Stimulated activated memory B cell treated with anti-CD40 and anti-IgM and Interleukin-4, amounts not matched to agents 10 μg/mL and 1 μg/mL and 100 μg/mL, for 72 hours (primary cell): ENCODE measurements at places on chromosomes 7 and 10.

- H3K4me3 ChIP-seq: no peak overlapping the region
- no peaks in the 10 kb centered on the region for H3K4me1 ChIP-seq
- no peaks in the 10 kb centered on the region for H3K27me3 ChIP-seq
- H3K36me3 ChIP-seq: no peaks in the 10 kb centered on the region
- ATAC-seq: no peak
Observed at GRCh38 chr7:137235434-137235833, 108.1 kb downstream of the PTN start.

- no peaks in the 10 kb centered on the region for H3K36me3 ChIP-seq
- no peak for ATAC-seq
- H3K27ac ChIP-seq: no peak overlapping the region
- no peaks in the 10 kb centered on the region for H3K27me3 ChIP-seq
Observed at GRCh38 chr10:21057989-21058388, 160.9 kb upstream of the NEBL start.

DNA sequence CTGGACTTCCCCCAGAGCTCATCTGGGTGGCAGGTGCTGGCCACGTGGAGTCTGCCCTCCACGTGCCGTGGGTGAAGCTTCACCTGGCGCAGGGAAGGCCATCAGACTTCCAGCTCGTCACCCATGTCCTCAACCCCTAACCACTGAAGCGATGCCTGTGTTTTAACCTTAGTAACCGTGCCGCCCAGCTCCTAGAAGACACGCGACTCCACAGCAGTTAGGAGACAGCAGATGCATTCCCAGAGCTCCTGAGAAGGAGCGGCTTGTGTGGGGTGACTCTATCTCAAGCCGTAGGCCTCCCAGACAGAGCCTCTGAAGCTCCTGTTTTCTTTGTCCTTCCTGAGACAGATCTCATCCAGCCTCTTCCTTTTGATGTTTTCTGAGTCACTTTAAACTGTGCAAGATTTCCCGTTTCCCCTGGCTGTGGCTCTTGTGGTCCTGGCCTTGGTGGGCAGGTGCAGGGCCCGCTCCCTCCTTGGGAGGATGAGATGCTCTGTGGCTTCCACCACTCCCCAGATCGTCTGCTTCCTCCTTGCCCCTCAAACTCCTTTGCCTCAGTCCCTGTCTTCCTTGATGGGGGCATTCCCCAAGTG is 41.4 kb upstream of the AP5Z1 start:
- peaks cover 31% of the 10 kb centered on the region for H3K36me3 ChIP-seq
- no peak overlapping the region for H3K4me3 ChIP-seq
- H3K27ac ChIP-seq: peak overlapping the region; percentile 17
- no peak for ATAC-seq

DNA sequence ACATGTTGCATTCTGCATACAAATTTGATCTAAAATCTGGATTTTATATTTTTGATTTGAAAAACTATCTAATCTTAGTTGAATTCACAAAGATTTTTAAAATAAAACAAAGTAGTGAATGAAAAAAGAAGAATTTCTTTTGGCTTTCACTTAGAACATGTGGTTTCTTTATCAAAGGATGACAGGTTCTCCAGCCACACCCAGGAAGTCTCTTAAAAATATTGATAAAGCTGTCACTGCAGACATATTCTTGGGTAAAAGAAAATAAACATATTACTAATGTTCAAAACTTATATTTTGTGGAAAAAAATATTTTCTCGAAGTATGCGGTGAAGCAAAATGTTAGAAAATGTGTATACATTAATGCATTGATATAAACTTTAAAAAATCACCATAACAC is 44.3 kb downstream of the ARL4A start:
- ATAC-seq: no peak
- no peak overlapping the region for H3K4me3 ChIP-seq
- no peaks in the 10 kb centered on the region for H3K27me3 ChIP-seq
- peaks cover 6% of the 10 kb centered on the region for H3K4me1 ChIP-seq
- H3K36me3 ChIP-seq: no peaks in the 10 kb centered on the region

DNA sequence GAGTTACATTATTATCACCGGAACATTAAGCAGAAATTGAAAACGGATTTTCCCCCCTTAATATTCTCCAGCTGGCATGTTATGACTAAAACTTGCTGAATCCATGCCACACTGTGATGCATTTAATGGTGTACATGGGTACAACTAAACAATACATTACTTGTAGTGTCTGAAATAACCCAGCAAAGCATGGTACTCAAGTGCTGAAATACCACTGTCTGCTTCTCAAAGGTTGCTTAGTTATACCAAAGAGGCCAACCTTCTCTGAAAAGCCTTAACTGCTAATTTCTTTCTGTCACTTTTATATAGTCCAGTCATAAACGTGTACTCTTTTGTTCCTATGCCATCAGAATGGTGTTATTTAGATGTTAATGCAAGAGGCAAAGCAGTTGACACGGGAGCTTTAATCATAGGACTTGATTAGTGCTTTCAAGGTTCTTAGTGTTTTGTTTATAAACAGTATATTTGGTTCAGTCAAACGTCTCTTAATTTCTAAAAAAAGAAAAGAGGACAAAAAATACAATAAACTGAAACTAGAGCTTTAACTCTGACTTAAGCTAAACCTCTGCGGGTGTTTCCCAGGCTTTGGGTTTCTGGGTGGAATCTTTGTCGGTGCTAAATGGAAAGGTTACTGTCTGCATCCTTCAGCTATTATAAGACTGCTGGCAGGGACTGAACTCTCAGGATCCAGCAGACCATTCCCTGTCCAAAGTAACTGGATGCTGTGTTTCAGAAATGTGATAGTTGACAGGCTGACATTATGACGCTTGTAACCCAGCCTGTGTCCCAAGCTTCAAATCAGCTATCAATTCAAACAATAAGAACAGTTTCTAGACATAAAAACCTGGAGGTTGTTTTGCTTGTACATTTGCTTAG is 202.6 kb downstream of the PPP1R3A start:
- no peaks in the 10 kb centered on the region for H3K36me3 ChIP-seq
- ATAC-seq: no peak
- H3K27me3 ChIP-seq: no peaks in the 10 kb centered on the region
- H3K27ac ChIP-seq: no peak overlapping the region
- H3K4me3 ChIP-seq: no peak overlapping the region

DNA sequence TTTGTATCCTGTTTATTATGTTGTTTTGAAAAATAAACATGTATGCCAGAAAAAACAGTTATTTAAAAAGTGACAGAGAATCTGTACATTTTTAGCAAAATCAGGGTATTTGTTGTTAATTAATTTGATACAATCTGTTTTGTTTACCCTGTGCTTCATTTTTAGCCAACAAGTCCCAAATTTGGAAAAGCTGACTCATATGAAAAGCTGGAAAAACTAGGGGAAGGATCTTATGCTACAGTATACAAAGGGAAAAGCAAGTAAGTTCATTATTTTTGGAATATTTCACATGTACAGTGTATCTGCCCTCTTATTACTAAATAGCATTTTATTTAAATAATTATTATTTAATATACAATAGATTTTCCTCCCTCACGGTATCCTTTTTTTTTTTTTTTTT is 151.4 kb downstream of the CDK14 start:
- no peak overlapping the region for H3K4me3 ChIP-seq
- no peaks in the 10 kb centered on the region for H3K27me3 ChIP-seq
- no peak for ATAC-seq

GRCh38 chr10:85645926-85646711 is 720.5 kb downstream of the GRID1 start:
- H3K4me3 ChIP-seq: no peak overlapping the region
- H3K36me3 ChIP-seq: no peaks in the 10 kb centered on the region

GRCh38 chr10:24465891-24466818 is 257.2 kb downstream of the KIAA1217 start:
- H3K4me1 ChIP-seq: peaks cover 22% of the 10 kb centered on the region
- no peaks in the 10 kb centered on the region for H3K36me3 ChIP-seq
- ATAC-seq: peak; percentile 61
- peaks cover 7% of the 10 kb centered on the region for H3K27me3 ChIP-seq

GRCh38 chr10:17668435-17669184 is 24.7 kb downstream of the STAM start:
- peak overlapping the region; percentile 82 for H3K4me3 ChIP-seq
- no peaks in the 10 kb centered on the region for H3K27me3 ChIP-seq
- no peak for ATAC-seq

DNA sequence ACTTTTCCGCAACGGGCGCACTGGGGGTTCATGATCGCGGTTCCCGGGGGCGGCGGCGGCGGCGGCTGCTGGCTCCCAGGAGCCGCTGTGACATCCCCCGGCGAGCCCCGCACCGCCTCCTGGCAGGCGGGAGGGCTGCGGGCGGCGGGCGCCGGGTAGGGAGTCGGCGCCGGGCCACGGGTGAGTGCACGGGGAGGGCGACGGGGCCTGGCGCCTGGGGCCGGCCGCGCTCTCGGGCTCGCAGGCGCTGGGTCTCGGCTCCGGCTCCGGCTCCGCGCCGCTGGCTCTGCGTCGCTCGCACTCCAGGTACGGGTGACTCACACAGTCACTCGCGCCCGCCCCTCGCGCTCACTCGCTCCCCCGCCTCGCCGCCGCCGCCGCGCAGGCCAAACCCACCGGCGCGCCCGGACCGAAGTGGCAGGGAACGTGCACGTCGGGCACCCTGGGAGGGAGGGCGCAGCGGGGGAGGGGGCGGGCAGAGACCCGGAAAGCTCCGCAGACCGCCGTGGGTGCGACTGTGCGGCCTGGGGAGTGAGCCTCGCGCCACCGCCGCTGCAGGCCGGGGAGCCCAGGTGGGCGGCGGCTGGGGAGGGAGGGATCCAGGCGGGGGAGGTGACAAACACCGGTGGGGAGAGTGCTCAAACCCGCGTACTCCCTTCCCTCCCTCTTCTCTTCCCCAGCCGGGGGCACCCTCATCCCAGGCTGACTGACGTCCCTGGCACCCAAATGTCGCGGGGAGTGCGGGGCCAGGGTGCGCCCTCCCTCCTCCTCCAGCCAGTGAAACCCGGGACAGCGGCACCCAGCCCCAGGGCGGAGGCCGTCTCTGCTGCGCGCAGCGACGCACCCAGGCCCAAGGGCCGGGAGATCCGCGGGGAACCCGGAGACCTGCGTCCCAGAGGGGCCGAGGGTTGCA is 276.9 kb upstream of the NEBL start:
- H3K27me3 ChIP-seq: peaks cover 74% of the 10 kb centered on the region
- peak; percentile 39 for ATAC-seq
- H3K4me1 ChIP-seq: no peaks in the 10 kb centered on the region
- H3K4me3 ChIP-seq: peak overlapping the region; percentile 23

DNA sequence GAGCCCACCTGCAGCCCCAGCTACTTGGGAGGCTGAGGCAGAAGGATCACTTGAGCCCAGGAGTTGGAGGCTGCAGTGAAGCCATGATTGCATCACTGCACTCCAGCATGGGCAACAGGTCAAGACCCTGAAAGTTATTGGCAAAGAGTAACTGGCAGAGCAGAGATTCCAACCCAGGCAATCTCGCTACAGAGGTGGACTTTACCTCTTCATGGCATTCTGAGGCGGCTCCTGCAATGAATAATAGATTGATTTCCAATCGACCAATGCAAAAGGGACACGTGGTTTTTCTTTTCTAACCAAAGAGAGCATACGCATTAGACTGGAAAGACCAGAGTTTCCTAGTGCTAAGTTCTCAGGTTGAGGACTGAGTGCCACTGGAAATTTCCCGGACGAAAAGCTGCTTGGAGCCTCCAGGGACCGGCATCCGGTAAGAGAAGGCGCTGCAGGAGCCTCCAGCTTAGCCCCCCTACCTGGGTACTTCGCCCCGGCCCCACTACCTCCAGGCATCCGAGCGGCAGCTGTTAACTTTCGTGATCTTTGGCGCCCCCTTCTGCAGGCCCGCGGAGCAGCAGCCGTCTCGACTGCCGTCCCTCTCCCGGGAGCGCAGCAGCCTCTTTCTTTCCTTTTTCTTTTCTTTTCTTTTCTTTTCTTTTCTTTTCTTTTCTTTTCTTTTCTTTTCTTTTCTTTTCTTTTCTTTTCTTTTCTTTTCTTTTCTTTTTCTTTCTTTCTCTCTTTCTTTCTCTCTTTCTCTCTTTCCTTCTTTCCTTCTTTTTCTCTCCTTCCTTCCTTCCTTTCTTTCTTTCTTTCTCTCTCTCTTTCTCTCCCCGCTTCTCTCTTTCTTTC is 4.1 kb downstream of the MBLAC1 start:
- no peak overlapping the region for H3K4me3 ChIP-seq
- H3K27ac ChIP-seq: no peak overlapping the region
- peaks cover 33% of the 10 kb centered on the region for H3K4me1 ChIP-seq
- H3K27me3 ChIP-seq: no peaks in the 10 kb centered on the region
- ATAC-seq: no peak

DNA sequence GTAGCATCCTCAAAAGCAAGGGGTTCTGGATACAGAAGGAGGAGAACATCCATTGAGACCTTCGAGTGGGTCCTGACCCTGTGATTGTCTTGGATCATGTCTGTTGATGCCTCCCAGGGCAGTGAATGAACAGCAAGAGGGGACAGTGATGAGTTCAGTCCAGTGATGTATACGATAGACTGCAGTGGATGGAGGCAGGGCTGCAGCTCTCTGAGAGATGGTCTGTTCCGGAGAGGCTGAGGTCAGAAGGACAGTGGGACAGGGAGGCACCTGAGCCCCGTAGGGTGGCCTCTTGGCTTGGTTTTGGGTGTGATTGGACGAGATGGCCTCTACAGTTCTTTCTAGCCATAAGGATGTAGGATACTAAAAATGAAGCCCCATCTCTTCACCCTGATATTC is 280.4 kb downstream of the CAMK1D start:
- H3K4me3 ChIP-seq: no peak overlapping the region
- H3K4me1 ChIP-seq: peaks cover 56% of the 10 kb centered on the region
- no peak for ATAC-seq
- peaks cover 11% of the 10 kb centered on the region for H3K36me3 ChIP-seq

DNA sequence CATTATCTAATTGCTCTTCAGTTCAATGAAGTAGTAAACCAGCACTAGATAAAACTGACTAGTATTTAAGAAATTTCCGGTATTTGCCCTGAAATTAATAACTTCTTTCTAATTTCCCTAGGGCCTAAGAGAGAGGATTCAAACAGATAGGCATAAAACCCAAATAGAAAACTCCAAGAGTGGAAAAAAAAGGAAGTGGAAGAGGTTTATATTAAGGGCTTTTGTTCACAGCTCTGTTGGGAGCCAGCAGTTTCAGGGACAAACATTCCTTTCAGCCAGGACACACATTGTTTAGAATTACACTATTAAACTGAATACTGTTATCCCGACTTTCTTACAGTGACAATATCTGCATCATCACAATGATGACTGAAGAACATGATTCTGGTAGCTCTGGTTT is 3.6 kb downstream of the ODAD2 start:
- ATAC-seq: no peak
- no peak overlapping the region for H3K27ac ChIP-seq
- no peak overlapping the region for H3K4me3 ChIP-seq
- peaks cover 16% of the 10 kb centered on the region for H3K4me1 ChIP-seq
- H3K36me3 ChIP-seq: no peaks in the 10 kb centered on the region
